Cerebellar nuclear complex (tissue), 1 donor: ENCODE measurements at places on chromosomes 13 and 19.

GRCh38 chr13:35712907-35713761 is 236.6 kb upstream of the MAB21L1 start:
- no peak for DNase-seq

DNA sequence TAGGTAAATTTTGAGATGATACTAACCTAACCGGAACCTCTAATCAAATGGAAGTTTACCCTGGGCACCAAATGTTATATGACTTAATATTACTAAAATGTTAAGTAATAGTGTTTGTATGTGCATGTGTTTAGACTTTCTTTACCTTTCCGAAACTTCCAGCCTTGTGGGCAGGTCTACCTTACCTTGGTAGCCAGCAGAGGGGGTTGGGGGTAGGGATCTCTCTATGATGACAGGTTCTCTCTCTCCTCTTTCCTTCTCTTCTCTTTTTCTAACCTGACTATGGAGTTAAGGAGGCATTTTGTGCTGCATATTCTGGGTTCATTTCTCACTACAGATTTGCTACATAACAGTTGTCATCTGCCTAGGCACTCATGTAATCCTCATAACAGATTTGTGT is 6.8 kb upstream of the FRY start:
- no peak for DNase-seq

DNA sequence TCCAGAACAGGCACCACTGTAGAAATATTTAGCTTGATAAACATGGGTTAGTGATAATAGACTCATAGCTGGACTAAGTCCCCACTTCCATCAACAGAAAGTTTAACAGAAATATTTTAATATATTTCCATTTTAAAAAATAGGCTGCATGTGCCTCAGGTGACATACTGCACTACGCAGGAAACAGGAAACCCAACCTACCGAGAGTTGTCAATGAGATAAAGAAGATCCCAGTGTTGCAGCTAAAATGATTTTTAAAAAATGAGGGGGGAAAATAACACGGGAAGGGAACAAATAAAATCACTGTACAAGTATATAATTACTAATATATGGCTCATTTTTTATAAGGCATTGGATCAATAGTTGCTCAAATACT is 154.8 kb downstream of the TBC1D4 start:
- no peak for DNase-seq

DNA sequence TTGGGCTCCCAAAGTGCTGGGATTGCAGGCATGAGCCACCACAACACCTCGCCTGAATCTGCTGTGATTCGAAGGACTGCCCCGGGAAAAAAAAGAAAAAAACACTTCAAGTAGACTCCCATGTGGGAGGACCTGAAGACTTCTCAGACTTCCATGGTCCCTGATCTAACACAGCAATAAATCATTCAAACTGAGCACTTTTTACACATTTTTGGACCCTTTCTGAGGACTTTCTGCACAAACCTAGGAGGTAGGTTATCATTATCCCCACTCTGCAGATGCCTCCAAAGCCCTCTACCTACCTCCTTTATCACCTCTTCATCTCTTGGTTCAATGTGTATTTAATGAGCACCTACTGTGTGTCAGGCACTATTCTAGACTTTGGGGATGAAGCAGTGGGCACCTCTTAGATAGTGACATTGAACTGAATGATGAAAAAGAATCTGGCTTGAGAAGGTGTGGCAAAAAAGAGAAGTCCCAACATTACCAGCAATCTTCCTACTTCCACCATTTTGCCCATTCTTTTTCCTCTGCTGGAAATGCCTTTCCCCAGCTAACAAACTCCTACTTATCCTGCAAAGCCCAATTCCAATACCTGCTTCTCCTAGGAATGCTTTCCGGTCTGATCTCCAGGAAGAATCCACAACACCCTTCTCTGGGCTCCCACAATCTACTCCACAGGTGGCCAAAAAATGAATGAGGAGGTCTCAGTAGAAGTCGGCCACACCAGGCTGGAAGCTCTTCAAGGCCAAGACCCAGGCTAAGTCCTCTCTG is 1.6 kb upstream of the CLPP start:
- DNase-seq = no peak

DNA sequence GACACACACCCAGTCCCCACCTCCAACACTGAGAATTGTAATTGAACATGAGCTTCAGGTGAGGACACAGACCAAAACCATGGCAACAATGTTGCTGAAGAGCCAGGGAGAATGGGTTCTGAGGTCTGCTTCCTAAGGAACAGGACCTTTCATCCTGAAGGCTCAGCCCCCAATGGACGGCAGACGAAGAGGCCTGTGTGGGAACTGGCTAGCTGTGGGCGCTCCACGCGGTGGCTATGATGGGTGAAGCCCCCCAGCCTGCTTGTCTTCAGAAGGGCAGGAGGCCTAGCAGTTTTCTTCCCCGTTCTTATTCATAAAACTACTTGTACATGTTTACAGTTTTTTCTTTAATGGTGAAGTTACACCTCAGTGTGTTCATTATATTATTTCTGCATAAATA is 136.1 kb upstream of the SPACA7 start:
- DNase-seq = no peak

- no peak for DNase-seq
Measured at GRCh38 chr13:33099860-33100259, 83.6 kb downstream of the KL start.

GRCh38 chr13:99296398-99296797 is 10.8 kb downstream of the GPR183 start:
- DNase-seq = no peak
